ENCODE measurements at places on chromosomes 5 and 9.
A peak's percentile ranks its signal among the peaks of the same experiment; 100 is the strongest.

GRCh38 chr9:121447321-121447834, 52.3 kb downstream of the GGTA1 start:
- DNase-seq = no peak

DNA sequence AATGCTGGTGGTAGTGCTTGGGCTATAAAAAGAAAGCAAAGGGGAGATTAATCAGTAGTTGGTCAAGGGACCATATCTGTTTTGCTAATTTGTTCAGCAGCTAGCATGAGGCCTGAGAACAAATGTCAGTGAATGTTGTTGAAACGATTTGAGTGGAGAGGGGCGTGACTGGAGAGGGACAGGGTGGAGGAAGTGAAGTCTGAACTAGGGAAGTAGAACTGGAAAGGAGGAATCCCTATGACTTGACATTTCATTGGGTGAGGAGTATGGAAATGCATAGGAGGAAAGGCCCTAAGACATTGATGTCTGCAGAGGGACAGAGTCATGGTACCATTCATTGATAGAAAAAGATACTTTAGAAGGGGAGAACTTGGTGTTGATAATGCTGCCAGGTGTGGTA, 19.7 kb downstream of the TLE4 start:
- no peak for DNase-seq

DNA sequence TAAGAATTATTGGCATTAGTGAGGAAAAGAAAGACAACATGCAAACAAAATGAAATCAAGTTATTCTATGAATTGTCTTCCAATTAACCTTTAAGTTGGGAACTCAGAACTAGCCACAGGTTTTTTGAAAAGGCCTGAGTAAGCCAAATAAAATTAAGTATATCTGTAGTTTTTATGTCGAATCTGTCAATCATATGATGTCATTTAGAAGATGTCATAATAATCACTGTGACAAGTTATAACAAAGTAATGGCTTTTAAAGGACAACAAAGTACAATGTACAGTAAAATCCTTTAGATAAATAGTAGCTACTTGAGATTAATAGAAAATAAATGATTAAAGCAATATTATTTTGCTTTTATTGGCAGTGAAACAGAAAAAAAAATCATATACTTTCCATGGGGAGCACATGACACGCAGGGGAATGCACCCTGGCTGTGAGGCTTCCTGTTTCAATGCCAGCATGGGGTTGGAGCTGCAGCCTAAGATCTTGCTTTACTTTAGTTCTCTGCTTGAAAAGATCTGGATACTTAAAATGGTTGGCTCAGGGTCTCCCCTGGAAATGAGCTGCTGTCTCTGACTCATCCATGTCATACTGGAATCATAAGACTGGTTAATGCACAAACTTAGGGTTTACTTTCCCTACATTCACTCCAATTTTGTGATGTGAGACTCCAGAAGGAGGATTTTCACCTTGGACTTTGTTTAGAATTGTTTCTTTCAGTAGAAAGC, 284.3 kb downstream of the TAF11L14 start:
- DNase-seq = no peak

- no peak for DNase-seq
Measured at GRCh38 chr5:14306329-14306815, 163.2 kb downstream of the TRIO start.

DNA sequence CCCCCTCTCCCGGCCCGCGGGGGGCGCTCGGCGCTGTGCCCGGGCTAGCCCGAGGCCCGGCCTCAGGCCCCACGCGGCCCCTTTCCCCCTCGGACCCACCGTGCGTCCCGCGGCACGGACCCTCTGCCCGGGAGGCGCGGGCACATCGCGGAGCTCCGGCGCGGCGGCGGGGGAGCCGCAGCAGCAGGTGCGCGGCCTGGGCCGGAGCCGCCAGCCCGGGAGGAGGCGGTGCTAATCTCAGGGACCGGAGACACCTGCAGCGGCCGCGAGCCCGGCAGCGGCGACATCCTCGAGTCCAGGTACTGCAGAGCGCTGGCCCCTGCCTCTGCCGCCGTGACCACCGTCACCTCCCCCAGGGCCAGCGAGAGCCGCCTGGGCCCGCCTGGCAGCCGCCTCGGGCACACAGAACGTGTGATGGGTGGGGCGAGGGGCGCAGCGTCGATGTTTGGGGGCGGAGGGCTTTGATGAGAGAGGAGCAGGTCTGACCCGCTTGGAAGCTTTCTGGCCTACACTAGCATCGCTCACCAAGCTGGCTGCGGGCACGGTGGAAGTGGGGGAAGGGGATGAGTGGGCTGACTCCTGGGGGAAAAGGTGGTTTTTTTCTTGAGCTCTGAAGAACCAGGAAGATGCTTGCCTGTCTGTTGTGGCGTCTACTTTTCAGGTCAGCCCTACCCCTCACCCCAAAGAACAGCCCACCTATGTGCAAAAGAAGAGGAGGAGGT, 524 bp downstream of the CYFIP2 start:
- peak; percentile 34 for DNase-seq

DNA sequence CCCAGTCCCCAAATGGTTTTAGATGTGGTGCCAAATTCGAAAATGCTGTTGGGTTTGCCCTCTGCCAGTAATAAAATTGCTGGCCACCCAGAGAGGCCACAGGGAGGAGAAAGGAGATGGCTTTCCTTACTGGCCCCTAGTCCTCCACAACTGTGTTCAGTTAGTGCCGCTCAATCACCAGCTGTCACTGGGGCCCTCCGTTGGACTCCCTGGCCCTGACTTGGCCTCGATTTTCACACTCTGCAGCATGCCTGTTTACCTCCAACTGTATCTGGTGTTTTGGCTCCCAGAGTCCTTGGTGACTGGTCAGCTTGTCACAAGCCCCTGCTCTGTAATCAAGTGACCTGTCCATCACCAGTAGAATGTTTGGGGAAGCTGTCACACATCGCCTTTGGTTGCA, 97.8 kb downstream of the PAPPA start:
- no peak for DNase-seq

DNA sequence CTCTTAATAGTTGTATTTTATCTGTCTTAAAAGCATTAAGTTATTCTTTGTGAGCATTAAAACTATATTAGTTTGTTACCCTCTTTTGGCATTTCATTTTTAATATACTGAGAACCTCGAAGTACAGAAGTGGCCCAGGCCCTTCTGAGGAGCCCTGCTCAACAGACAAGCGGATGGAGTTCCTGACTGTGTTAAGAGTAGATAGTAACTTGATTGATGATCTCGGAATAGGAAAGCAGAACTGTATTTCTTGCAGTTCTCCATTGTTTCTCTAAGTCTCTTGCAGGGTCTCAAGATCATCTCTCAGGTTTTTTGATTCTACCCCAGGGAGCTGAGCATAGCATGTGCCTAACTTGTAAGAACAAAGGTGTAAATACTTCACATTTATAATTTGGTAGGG, 139.6 kb downstream of the SMARCA2 start:
- DNase-seq = no peak

DNA sequence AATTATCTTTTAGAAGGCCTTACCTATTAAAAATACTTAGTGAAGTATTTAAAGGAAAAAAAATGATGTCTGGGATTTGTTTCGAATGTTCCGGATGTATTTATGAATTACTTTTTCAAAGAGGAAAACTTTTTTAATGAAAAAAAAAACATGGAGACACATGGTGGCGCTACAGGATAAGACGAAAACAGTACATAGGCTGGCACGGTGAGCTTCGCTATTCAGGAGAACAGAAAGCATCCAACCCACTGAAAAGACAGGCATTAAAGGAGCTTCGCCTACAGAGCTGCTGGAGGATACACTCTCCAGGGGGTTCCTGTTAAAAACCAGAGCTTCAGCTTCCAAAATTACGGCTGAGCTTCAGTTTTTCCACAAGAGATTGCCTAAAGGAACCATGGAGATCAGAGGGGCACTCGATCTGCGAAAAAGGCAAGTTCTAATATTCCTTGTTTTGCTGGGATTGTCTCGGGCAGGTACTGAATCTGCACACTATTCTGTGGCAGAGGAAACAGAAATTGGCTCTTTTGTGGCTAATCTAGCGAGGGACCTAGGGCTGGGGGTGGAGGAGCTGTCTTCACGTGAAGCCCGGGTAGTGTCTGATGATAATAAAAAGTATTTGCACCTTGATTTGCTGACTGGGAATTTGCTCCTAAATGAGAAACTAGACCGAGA, at the start of gene PCDHB14:
Gene PCDHB14 (plus strand): TSS at position 232 of the 672 bp plus-strand sequence. CDS start 163 bp downstream, at position 395.
- peak; percentile 50 for DNase-seq

DNA sequence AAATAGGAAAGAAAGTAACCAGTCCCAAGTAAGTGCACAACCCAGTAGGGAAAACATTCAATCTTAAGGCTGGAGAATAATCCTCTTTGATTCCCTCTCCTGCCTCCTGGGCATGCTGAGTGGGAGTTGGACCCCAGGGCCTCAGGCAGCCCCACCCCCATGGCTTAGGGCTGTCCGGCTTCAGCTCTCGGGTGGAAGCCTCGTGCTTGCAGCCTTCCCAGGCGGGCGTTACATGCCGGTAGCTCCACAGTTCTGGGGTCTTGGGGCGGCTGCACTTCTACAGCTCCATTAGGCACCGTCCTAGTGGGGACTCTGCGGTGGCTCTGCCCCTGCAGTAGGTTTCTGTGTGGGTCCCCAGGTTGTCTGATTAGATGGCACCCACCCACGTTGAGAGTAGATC, 10.1 kb downstream of the GLIPR2 start:
- no peak for DNase-seq

DNA sequence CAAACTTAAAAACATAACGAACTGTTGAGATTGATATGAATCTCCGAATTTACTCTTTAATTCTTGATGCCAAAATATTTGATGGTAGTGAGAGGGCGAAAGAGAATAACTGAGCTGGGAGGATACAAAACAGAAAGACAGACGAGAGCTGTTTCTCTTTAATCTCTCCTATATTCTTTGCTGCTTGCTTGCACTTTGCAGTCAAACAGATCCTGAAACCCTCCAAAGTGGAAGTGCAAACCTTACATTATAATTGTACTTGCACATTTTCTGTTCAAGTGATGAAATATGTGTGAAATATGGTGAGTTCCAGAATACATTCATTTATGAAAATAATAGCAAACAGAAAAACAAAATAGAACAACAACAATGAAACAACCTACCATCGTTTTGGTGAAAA, 63.8 kb downstream of the PAM start:
- DNase-seq = no peak

DNA sequence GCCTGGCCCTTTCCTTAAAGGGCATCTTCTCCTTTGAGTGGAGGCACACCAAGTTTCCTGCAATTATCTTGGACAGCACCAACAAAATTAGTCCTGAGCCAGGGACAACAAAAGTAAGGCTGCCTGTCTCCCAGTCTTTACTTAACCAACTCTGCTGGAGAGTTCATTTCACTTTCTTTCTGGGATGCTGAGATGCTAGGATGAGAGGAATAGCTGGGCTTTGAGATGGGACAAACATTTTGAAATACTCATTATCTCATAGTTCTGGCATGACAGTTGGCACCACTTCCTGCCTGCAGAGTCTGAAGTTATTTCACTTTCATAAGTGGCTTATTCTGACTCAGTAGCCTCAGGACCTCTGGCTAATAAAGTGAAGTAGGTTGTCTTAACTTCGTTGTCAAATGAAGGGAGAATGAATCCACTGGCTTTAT, 157.0 kb downstream of the C9orf152 start:
- peak; percentile 73 for DNase-seq
